ENCODE measurements at places on chromosomes 7 and 10.
A peak's percentile ranks its signal among the peaks of the same experiment; 100 is the strongest.

DNA sequence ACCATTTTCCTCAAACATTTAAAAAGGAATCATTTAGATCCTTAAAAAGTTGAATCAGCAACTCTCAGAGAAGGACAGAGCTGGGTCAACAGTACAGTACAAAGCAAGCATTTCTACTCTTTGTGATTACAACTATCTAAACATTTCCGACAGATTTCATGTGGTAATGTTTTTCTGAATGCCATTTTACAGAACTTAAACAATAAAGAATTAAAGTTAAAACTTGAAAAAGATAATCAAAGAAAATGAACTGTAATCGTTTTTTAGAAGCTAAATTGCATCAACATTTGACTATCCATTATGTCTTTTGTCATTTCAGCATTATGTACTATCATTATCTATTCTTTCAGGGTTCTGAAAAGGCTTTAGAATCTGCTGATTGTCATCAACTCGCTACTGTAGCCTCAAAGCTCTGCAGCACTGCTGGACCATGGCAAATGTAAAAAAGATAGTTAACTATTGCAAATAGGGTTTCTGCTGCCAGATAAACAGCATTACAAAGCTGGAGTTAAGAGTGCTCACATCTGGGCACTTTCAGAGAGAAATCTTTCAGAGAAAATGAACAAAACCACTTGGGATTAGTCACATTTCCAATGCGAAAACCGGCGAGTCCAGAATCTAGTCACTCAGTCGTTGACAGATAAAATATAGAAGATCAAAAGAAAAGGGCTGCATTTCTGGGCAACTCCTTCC lies 160.4 kb upstream of the LAMB4 start:
- DNase-seq: no peak

- DNase-seq: no peak
Observed at GRCh38 chr7:150371131-150371995, 2.7 kb downstream of the REPIN1 start.

DNA sequence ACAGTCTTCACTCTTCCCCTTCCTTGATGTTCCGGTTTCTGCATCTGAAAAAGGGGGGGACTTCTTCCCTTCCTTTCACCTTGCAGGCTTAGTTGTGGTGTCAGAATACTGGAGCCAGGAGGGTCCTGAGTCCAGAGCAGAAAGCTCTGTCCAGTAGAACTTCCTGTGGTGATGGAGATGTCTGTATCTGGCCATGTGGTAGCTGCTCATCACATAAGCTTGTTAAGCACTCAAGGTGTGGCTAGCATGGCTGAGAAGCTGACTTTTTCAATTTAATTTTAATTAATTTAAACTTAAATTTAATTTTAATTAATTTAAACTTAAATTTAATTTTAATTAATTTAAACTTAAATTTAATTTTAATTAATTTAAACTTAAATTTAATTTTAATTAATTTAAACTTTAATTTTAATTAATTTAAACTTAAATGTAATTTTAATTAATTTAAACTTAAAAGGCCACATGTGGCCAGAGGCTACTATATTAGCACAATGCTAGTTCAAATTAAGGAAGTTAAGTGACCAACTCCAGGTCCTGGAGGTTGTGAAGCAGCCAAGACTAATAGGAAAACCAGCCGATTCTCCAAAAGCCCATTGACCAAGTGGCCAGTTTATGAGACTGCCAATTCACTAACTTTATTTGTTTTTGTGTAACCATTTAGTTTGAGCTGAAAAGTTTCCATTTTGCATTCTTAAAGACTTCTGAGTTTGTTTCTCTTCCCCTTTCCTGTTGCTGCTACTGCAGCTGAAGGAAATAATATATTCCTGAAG lies 16.3 kb downstream of the MSRB2 start:
- no peak for DNase-seq

GRCh38 chr7:100489824-100490223 lies 6.1 kb downstream of the NYAP1 start:
- peak; percentile 91 for DNase-seq

DNA sequence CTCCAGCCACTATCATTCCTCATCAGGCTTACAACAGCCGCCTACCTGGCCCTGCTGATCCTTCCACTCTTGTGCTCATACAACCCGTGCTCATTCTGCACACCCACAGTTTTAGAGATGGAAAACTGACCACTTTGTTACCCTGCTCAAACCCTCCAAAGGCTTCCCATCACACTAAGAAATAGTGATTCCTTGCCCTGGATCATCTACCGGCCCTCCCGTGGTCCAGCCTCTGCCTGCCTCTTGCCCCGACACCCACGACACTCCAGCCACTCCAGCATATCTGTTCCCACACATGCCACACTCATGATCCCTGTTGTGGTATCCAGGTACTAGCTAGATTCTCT lies 36.8 kb downstream of the CCDC6 start:
- DNase-seq: no peak

- DNase-seq: no peak
Observed at GRCh38 chr7:18637516-18637915, 142.0 kb downstream of the HDAC9 start.

- DNase-seq: no peak
Observed at GRCh38 chr7:129948338-129948737, 4.4 kb downstream of the UBE2H start.

DNA sequence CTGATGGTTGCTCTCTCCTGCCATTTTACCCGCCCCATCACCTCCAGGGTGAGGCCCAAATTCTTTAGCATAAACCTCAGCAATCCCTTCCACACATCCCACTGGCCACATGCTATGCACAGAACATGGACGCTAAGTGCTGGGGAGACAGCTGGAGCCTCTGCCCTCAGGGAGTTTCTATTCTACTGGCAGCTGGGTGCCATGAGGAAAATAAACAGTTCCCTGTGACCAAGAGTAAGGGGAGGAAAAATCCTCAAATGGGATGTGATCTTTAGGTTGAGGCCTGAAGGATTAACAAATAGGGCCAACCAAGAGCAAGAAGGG lies 1.2 kb downstream of the PARP12 start:
- no peak for DNase-seq

DNA sequence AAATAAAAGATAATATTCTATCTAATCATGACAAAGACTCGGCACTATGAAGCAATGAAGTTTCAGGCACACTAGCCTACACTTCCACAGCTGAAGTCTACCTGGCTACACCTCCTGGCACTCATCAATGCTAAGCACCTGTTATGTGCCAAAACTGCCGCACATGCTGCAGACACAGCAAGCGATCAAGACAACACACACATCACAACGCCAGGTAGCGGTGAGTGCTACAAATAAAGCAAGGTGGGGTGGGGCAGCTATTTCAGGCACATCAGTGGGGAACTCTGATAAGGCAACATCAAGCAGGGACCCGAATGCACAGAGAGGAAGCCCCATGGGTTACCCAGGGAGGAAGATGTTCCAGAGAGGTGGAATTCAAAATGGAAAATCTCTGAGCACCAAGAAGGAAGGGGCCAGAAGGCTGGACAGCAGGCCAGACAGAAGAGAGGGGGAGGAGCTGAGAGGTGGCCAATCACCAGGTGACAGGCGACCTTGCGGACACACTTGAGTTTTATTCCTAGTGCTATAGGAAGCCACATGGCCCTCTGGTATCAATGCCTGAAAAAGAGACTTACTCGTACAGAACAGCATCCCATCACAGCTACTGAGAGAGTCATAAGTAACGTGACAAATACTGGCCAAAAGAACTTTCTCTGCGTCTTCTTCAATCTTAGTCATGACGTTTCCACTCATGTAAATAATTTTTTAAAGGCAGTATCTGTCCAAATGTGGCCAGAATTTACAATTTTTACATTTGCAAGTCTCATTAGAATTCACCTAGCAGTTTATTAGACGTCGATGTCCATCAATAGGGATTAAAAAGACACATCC lies 8.0 kb downstream of the PSAP start:
- no peak for DNase-seq

- DNase-seq: peak; percentile 31
Observed at GRCh38 chr7:79434867-79435266, 18.6 kb downstream of the MAGI2 start.

DNA sequence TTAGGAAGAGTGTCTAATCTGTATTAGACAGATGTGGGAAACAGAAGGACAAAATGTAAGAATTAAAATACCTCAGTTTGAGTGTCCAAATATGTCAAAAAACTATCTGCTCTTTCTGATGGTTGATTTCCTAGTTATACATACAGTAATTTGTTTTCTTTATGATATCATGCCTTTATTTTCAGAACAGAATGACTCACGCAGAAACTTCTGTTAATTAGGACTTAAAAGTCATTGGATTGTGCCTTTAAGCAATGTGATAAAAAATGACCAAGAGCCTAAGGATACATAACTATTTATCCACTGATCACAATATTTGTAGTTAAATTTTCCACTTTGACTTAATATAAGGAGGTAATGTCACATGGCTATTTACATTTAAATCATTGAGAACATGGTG lies 206.7 kb upstream of the PTPRZ1 start:
- no peak for DNase-seq

DNA sequence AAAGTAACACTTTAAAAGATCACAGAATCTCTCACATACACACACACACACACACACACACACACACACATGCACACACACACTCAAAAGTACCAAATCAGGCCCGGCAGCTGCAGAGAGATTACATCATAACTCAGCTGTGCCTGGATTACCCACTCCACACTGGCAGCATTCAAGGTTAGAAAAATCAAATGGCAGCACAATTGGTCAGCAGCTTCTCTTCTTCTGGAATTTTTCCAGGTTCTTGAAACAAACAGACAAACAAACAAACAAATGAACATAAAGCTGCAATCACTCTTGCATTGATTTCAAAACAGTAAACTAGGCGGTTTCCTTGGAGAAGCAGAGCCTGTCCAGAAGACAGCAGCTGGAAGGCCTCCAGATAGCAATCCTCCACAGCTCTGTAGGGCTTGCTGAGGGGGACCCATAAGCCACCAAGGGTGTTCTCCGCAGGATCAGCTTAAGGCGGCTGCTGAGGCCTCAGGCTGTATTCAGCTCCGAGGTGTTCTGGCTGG lies 24.5 kb upstream of the FAM133B start:
- DNase-seq: no peak

- no peak for DNase-seq
Observed at GRCh38 chr10:59878289-59878688, 28.1 kb downstream of the CCDC6 start.

DNA sequence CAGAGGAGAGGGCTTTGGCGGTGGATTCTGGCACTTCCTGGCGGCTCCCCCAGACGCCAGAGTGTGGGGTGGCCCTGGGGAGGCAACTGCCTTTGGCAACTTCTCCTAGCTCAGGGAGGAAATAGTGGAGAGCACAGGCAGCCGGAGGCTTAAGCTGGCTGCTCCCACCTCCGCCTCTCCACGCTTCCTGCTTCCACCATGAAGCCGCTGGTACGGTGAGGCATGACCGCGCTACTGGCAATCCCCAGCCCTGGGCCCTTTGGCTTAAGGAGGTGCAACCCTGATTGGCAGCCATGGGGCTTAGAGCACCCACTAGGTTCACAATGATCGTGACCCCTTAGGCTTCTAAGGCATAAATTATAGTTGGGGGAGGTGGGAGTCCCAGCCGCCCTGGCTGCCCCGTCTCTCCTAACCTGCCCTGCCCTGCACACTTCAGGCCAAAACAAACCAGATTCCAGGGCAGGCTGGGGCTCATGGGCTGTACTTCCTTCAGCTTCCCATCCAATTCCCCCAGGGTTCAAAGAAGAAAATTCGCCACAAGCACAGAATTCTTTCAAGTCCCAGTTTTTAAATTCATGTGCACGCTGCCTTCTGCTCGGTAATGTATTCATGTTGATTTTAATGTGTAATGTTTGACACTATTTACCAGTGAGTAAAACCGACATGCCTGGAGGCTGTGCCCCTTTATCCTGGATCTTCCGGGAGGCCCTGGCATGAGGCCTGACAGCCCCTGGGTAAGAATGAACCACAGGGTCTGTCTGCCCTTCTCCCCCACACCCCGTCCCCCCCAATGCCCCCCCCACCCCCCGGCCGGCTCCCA lies 90.7 kb upstream of the LRRC4 start:
- no peak for DNase-seq

DNA sequence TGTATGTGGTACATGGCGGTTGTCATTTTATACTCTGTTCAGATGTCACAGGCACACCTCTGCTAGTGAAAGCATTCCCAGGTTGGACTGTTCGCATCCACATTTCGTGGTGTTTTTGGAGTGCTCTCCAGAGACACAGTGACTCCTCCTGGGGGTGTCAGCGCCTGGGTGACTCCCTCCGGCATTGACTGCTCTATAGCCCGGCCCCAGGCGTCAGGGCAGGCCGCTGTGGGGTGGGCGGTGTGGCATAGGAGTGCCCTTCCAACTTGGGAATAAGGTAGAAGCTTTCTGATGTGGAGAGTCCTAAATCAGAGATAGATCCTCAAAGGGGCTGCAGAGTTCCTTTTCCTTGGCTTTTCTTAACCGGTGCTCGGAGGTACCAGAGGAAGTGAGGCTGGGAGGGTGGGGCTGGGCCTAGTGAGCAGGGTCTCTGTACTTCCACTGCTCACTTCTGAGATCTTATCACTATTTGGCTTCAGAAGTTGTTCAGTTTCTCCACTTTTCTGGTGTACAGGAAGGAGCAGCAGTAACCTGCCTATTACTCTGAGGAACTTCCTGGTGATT lies 32.3 kb downstream of the CCNY start:
- DNase-seq: no peak

DNA sequence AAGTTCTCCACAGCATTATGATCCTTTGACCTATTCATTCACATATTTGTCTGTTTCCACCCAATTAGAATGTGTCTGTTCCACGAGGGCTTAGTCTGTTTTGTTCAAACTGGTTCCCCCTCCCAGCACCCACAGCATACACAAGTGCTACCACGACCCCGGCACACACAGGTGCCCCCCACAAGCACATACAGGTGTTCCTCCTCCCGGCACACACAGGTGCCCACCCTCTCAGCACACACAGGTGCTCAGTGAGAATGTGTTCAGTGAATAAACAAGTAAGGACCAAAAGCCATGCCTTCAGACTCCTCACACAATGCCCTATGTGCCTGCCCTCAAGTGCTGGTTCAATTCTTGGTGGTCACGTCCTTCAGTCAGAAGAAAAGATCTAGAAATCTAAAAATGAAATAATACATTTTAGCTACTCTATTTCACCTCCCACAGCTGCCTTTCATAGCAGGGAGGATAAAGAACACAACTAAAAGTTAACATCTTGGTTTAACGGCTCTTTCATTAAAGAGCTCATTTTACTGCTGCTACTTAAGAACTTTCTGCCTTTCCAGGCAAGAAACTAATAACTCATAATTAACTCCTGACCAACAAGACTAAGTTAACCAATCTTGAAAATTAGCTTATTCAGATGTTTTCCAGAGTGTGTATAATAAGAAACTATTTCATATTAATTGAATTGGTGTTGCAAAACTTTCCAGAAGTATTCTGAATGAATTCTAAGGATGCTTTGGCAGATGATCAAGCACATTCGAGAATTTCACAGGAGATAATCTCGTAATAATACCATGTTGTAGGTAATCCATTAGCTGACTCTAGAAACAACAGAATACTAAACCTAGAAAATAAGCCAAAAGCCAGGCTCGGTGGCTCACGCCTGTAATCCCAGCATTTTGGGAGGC lies 2.3 kb downstream of the DNMBP start:
- DNase-seq: no peak

All from astrocyte of the spinal cord (primary cell).